GM23338 (cell line): ENCODE measurements at places on chromosomes 4 and X. TPM values are rescaled to one million over a fixed set of nuclear protein-coding genes. Genes with fewer than 3 reads are reported as not detected.

DNA sequence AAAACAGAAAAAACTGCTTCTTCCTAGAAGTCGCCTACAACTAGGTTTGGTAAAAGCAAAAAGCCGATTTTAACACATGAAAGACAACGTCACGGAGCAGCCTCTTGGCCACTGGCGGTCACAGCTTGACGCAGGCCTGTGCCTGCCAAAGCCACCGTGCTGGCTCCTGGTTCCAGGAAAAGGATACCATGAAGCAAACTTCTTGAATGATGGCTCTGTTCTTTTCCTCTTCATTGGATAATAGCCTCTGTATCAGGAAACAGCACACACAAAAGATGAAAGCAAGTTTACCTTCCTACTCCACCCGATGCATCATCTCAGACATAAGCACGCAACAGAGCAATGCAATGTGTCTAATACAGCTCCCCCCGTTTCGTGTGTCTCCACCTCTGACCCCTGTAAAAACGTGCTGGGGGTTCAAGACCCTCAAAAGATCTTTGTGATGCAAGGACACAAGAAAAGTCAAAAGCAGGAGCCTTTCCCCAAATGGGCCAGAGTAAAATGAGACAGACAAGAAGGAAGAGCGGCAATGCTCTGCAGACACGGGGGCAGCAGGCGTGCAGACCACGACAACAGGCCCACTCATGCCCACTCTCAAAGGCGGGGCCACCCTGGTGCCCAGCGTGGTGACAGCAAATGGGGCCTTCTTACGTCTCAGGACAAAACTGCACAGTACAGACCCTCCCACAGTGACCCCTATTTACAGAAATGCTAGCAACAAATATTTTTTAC is 19.4 kb downstream of the GAK start:
- DNase-seq = no peak
- no peaks in the 10 kb centered on the region for H3K27me3 ChIP-seq
- no peak overlapping the region for H3K4me3 ChIP-seq
- no peaks in the 10 kb centered on the region for H3K4me1 ChIP-seq
- no peaks in the 10 kb centered on the region for H3K36me3 ChIP-seq
- no peak overlapping the region for H3K27ac ChIP-seq

- no peaks in the 10 kb centered on the region for H3K36me3 ChIP-seq
- H3K27me3 ChIP-seq = no peaks in the 10 kb centered on the region
- H3K4me3 ChIP-seq = no peak overlapping the region
- DNase-seq = no peak
- no peaks in the 10 kb centered on the region for H3K4me1 ChIP-seq
- no peak overlapping the region for H3K27ac ChIP-seq
These were observed 12.2 kb downstream of the SLITRK4 start for GRCh38 chrX:143623657-143624056.

DNA sequence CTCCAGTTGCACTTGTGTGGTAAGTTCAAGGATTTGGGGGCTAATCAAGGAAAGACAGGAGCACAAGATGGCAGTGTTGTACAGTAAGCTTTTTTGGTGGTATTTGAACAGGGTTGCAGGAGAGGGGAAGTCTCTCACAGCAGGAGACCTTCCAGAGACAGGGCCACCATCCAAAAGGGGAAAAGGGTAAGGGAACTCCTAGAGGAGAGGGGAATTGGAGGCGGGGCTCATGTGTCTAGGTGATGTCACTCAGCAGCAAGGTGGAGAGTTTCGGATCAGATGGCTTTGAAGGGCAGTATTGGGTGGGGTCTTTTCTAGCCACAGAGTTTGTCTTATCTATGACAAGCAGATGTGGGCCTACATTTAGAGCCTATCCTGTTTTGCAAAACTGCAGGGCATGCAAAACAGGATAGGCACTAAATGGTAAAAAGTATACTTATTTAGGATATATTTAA is 13.4 kb upstream of the RNF175 start:
- H3K4me3 ChIP-seq = no peak overlapping the region
- H3K27me3 ChIP-seq = no peaks in the 10 kb centered on the region
- H3K4me1 ChIP-seq = no peaks in the 10 kb centered on the region
- H3K36me3 ChIP-seq = no peaks in the 10 kb centered on the region
- peak; percentile 87 for DNase-seq
- no peak overlapping the region for H3K27ac ChIP-seq

DNA sequence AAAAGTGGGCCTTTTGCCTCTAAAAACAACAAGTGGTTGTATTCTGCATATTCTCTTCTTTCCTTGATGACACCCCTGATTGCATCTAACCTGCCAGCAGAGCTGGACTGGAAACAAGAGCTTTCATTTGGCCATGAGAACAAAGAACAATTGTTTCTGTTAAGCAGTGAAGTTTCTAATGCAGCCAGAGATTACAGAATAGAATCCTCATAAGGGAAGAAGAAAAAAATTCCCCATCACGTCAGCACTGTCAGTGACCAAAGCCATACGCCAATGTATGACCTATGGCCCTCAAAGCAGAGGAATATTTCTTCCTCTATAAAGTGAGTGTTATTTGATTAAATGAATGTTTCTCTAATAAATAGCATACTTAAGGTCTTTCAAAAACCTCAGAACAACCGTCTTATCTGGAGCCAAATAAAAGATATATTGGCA is 529.1 kb upstream of the INTU start:
- H3K36me3 ChIP-seq = no peaks in the 10 kb centered on the region; the same call in 1 of the 2 replicates
- no peak overlapping the region for H3K27ac ChIP-seq
- H3K4me3 ChIP-seq = no peak overlapping the region
- no peak for DNase-seq
- H3K27me3 ChIP-seq = no peaks in the 10 kb centered on the region

- H3K27ac ChIP-seq = no peak overlapping the region
- H3K27me3 ChIP-seq = no peaks in the 10 kb centered on the region
- DNase-seq = no peak
- no peak overlapping the region for H3K4me3 ChIP-seq
- no peaks in the 10 kb centered on the region for H3K36me3 ChIP-seq
- no peaks in the 10 kb centered on the region for H3K4me1 ChIP-seq
These were observed 68.7 kb downstream of the SORCS2 start for GRCh38 chr4:7261087-7261486.

DNA sequence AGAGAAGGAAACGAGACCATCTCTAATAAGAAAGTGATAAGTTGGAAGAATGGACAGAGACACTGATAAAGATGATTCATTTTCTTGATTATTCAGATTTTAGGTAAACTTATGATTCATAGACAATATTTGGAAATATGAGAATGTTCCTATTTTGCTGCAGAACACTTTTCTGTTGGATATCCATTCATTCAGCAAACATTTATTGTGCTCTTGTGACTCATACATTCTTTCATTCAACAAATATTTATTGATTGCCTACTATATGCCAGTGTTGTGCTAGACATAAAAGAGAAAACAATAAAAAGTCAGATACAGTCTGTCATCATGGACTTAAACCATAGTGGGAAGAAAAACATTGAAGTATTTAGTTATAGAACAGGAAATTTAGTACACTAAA is 1232.0 kb downstream of the STIM2 start:
- H3K27me3 ChIP-seq = no peaks in the 10 kb centered on the region
- no peaks in the 10 kb centered on the region for H3K36me3 ChIP-seq
- no peak overlapping the region for H3K27ac ChIP-seq

The HTT gene
- total RNA-seq = 62.7 and 67.7 TPM in 2 replicates

The RGS12 gene
- total RNA-seq = 13.4 and 19.0 TPM in 2 replicates

The HTN3 gene
- total RNA-seq = not detected in 2 replicates

The CXCL6 gene
- total RNA-seq = 7.2 and 9.5 TPM in 2 replicates
